ENCODE measurements at places on chromosomes 1 and 21.

- DNase-seq = peak; percentile 44
Observed at GRCh38 chr1:29282924-29283803, 46.8 kb downstream of the PTPRU start.

GRCh38 chr1:218728898-218729565, 383.9 kb downstream of the TGFB2 start:
- no peak for DNase-seq

- DNase-seq = peak; percentile 82
Observed at GRCh38 chr1:162074276-162075005, 5.0 kb downstream of the NOS1AP start.

GRCh38 chr21:44294391-44295162, 5.3 kb upstream of the PFKL start:
- no peak for DNase-seq

GRCh38 chr1:233019778-233020325, 69.4 kb downstream of the NTPCR start:
- no peak for DNase-seq

DNA sequence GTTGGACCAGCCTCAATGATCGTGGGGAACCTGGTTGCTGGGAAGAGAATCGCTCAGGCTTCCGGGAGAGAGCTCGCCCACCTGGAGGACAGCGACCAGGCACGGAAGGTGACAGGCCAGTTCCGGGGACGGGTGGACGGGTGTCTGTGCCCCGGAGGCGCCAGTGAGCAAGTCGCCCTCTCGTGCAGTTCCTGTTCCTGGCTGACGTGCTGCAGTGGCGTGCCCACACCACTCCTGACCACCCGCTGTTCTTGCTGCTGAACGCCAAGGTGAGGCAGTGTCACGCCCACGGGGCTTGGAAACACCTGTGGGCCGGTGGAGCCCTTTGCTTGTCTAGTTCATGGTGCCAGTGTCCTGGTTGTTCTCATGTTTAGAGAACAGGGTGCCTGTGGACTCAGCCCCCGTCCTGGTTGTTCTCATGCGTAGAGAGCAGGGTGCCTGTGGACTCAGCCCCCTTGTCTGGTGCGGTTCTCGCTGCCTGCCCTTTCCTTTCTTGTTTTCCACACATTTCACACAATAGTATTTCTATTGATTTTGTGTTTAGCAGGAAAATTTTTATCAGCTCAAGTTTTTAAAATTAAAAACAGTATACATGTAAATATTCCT, 53.1 kb downstream of the S100B start:
- DNase-seq = no peak

DNA sequence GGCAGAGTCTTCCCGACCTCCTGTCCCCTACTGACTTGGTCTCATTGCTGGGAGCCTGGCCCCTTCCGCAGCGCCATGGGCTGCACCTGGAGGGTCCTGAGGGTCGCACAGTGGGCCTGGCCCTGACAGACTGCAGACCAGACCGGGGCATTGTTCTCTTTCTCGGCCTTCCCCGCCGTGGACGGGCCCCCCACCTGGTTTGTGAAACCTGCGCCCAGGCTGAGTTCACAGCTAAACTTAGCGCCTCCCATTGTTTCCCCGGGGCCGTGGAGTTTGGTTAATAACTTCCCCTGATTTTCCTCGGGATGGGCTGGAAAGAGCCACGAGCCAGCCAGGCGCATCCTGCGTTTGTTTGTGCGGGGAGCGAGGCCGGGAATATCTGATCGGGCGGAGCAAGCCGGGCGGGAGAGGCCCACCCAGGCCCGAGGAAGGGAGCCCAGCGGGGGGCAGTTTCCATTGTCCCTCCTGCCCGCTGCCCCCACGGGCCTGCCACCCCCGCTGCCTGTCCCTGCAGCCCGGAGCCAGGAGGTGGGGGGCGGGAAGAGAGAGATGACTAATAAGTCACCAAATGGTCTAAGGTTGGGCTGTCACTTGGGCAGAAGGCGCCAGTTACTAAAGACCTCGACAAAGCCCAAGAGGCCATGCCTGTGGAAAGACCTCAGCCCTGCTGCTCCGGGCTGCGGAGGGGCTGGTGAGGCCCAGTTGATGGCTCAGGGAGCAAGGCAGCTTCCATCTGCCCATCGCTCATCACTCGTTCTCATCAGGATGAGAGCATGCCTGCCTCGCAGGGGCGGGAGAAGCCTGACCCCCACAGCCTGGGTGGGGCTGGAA, 39.0 kb upstream of the ARHGEF16 start:
- DNase-seq = no peak

- DNase-seq = no peak
Observed at GRCh38 chr1:166237675-166238074, 70.9 kb upstream of the FAM78B start.

- DNase-seq = no peak
Observed at GRCh38 chr1:212718499-212718898, 18.9 kb upstream of the BATF3 start.

DNA sequence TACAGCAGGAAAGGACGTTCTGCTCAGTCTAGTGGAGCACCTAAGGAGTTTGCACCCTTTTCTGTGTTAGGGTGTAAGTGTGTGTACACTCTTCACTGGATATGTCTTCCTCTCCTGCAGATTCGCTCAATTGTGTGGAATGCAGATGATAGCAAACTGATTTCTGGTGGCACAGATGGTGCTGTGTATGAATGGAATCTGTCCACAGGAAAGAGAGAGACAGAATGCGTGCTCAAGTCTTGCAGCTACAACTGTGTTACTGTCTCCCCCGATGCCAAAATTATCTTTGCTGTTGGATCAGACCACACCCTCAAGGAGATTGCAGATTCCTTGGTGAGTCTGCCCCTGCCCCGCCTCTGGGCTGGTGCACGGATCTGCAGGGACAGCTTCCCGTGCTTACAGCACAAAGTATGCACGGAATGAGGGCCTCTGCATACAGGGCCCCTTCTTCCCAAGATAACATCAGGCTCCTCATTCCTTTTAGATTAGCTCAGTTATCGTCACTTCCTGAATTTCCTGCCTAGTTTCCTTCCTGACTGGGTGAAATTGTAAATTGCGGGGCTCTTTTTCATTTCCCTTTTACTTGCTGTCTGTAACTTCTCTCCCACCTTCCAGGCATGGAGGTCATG, 34.6 kb downstream of the CFAP57 start:
- peak; percentile 86 for DNase-seq

- DNase-seq = no peak
Observed at GRCh38 chr21:41102281-41102680, 65.7 kb upstream of the BACE2 start.

DNA sequence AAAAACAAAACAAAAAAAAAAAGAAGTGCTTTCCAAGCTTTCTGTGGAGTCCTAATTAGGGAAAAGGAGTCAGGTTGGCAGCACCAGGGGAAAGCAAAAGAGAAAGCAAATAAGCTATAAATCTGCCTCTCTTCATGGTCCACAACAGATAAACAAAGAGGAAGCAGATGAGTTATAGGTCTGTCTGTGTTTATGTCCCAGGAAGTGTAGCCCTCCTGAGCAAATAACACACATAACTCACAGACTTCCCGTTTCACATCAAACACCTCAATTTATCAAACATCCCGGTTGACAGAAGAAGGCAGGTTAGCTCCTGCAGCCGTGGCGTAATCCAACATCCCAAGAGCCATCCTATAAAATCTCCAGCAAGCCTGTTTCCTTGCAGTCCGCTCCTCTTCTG, 5.6 kb upstream of the SLC2A5 start:
- peak; percentile 19 for DNase-seq

GRCh38 chr1:186717286-186717685, 37.1 kb upstream of the PTGS2 start:
- no peak for DNase-seq

DNA sequence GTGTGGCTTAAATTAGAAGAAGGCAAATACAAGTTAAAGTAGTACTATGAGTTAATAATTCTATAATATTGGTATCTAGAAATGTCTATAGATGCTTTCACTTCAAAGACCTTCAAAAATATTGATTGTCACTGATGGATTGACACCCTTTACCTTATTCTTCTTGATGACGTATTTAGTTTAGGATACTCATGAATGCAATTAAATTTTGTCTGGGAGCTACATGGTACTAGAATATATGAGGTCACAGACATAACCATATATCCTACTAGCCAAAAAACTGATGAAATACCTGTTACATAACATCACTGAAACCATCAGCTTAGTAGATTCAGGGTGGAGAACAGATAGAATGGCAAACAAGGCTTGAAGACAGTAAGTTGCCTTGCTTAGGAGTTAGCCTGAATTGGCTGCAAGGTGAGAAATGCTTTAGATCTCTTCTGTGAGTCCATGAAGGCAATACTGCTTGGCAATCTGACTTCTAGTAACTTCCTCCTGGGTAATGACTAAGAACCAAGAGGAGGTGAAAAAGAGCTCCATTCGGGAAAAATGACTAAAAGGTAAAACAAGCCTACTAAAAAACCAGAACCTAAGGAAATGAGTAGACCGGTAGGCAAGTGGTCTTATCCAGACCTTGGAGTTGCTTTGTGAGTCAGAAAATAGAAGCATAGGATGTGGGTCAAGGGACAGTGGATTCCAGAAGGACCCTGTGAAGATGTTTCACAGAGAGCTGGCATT, 16.9 kb upstream of the ARHGAP29 start:
- no peak for DNase-seq

- DNase-seq = no peak
Observed at GRCh38 chr1:96510911-96511310, 210.7 kb upstream of the PTBP2 start.

DNA sequence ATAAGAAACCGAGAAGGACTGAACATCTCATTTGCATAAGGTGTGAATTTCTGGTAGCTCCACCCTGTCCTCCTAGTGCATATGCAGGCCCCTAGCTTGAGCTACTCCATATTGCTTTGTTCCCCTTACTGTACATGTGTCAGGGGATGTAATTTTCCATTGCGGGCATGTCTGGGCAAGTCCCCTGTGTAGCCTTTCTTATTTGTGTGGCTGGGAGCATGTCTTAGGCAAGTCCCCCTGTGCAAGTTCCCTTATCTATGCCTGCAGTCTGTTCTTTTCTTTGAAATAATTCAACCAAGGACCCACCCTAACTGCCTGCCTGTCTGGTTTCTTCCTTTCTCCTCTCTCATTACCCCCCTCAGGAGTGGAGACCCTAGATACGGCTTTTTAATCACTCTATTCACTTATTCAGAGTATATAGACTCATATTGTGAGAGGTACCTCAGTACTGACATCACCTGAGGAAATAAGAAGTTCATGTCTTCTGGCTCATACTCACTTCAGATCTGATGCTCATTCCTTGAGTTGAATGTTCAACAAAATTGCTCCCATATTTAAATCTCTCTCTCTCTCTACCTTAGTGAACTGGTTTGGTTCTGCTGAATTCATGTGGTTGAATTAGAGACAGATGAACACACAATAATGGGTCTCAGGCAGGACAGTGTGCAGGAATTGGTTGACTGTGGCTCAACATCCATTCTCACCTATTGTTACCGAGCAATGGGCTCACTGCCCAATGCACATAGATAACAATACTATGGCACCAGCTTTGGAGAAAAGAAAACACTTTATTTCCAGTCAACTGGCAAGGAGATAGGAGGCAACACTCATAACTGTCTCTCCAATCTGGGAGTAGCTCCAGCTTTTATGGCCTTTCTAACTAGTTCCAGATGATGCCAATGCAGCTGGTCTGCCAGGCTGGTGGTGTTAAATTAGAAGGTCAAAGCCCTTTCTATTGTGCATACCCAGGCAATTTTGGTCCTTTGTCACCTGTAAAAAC, 27.9 kb upstream of the NPL start:
- no peak for DNase-seq

GRCh38 chr1:32981003-32981901, 16.6 kb upstream of the RNF19B start:
- no peak for DNase-seq

GRCh38 chr1:112800289-112800688, 85.2 kb upstream of the PPM1J start:
- no peak for DNase-seq

DNA sequence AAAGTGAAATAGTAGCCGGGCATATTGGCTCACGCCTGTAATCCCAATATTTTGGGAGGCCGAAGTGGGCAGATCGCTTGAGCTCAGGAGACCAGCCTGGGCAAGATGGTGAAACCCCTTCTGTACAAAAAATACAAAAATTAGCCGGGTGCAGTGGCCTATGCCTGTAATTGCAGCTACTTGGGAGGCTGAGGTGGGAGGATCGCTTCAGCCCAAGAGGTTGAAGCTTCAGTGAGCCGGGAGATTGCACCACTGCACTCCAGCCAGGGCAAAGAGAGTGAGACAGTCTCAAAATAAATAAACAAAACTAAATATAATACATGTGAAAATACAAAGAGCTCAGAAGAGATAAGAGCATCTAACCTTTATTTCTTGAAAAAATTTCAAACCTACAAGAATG, 2.3 kb upstream of the MSTO1 start:
- DNase-seq = no peak
